ENCODE measurements at places on chromosomes 5 and 9.

GRCh38 chr5:139389701-139390638 is at the start of gene MZB1:
TSS of gene MZB1 (minus strand) at chr5:139389913. CDS start at chr5:139389856, 57 bp downstream.
- DNase-seq, result peak; percentile 88

GRCh38 chr9:128091144-128091543 is 23.1 kb downstream of the SLC25A25 start:
- DNase-seq, result no peak

GRCh38 chr5:91635950-91636734 is 253.0 kb upstream of the ARRDC3 start:
- no peak for DNase-seq

DNA sequence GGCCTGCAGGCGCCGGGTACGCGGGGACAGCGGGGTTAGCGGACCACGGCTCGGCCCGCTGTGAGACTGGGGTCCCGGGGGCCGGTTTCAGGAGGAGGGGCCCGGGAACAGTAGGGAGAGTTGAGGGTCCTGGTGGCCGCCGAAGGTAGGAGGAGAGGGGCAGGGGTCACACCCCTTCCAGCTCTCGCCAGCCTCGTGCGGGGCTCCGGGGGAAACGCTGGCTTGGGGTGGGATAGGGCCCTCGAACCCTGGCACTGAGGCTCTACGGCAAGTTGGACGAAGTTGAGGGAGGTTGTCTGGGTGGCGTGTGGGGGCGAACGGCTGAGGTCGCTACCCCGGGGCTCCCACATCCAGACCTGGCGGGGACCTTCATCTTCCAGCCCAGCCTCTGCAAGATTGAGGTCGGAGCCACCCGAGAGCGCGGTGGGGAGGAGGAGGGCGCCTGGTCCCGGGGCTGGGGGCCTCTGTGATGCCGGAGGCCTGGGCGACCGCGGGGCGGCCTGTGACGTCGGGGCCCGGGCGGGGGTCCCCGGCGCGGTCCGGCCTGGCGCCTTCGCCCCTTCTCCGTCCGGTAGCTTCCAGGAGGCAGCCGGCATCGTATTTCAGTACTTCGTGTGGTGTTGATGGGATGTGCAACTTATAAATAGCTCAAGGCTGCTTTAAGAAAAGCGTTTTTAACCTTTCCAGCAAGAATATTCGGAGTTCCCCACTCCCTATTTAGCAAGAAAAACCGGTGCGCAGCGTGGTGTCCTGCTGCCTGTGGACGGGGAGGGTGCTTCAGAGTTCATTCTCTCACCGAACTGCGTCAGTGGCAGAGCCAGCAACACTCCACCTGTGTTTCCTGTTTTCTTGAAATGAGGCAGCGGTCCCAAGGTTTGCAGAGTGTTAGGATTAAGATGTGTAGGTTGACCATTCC is 902 bp downstream of the HABP4 start:
- no peak for DNase-seq

DNA sequence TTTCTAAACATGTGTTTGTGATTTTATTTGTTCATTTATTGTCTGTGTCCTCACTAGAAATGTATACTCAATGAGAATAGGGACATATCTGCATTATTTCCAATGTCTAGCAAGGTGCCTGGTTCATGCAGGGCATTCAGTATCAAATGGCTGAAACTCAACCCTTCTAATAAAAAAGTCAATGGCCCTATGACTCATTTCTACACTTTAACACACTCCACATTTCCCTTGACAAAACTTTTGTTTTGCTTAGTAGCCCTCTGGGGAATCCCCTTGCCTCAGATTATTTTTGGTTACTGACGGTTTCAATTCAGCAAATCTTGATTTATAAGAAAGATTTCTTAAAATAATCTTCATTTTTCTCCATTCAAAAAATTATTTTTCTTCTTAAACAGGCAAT is 206.0 kb upstream of the DMRTA1 start:
- DNase-seq, result no peak

DNA sequence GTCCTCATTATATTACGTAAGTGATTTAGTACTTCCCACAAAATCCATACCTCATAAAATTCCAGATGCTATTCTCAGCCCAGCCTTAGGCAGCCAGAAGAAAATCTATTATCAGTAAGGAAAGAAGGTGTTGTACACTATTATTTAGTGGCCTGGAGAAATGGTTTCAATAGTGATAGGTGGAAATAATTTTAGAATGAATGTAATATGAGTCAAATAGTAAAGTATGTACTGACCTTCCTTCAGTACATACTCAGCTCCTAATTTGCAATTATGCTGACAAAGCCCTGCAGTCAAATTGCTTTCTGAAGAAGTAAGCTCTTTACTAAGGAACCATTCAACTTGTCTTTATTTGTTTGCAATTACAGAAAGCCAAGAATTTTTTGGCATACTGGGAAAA is 409.2 kb downstream of the HTR1A start:
- DNase-seq, result no peak

GRCh38 chr9:2913026-2913425 is 69.1 kb upstream of the PUM3 start:
- no peak for DNase-seq

- no peak for DNase-seq
Measured at GRCh38 chr5:55682071-55682470, 30.1 kb downstream of the SLC38A9 start.

GRCh38 chr9:79208791-79209396 is 362.9 kb upstream of the TLE4 start:
- no peak for DNase-seq

- no peak for DNase-seq
Measured at GRCh38 chr5:103145196-103145595, 25.1 kb downstream of the PPIP5K2 start.

DNA sequence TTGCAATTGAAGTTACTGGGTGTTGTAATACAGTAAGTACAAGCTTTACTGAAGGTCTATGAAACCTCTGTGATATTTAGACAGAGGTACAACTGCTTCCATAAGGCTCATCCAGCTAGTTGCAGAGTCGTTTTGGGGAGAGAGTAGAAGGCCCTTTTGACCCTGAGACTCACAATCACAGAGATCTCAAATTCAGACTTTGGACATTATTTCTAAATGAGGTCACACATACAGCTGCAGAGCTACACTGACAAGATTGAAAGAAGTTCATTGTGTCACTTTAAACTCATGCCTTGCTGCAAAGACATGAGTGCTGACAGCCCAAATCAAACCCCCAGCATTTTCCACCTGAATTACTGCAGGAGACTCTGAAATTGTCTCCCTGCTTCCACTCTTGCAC is 205.9 kb upstream of the TMEM161B start:
- no peak for DNase-seq

- DNase-seq, result no peak
Measured at GRCh38 chr5:17061973-17062470, 125.9 kb upstream of the MYO10 start.

DNA sequence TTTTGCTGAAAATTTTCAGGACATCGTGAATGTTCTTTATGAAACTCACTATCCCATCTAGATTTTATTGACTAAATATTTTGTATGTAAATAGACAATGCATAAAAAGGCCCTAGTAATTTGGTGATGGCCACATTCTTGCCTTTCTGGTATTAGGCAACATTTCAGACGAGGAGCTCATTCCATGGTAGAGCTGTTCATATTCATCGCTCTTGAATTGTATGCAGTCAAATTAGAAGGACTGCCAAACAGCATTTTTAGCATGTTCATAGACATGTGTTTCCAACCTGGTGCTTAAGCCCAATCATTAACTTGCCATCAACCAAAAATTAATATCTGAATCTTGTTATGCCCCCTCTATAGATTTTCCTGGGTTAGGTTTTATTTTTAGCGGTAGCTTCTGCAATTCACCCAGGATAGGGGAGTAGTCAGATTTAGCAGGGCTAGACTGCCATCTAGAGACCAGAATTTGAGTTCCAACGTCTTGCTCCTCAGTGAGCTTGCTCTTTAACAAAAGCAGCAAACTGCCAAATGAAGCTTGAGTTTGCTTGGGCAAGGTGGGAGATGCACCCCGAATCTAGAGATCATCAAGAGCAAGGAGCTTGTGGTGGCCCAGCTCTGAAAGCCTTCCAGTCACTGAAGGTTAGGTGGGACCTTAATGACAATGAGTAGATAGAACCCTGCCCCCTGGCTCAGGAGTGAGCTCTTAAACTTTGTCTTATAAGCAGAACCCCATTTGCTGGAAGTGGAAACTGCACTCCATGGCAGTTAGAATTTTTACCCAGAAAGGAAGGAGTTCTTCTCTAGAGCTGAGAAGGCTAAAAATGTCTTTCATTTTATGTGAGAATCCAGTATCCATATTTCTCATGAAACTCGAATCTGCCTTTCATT is 456.2 kb downstream of the RASEF start:
- DNase-seq, result no peak

- DNase-seq, result no peak
Measured at GRCh38 chr9:13131416-13131815, 148.1 kb downstream of the MPDZ start.

- DNase-seq, result no peak
Measured at GRCh38 chr9:81574405-81574804, 114.9 kb downstream of the TLE1 start.

DNA sequence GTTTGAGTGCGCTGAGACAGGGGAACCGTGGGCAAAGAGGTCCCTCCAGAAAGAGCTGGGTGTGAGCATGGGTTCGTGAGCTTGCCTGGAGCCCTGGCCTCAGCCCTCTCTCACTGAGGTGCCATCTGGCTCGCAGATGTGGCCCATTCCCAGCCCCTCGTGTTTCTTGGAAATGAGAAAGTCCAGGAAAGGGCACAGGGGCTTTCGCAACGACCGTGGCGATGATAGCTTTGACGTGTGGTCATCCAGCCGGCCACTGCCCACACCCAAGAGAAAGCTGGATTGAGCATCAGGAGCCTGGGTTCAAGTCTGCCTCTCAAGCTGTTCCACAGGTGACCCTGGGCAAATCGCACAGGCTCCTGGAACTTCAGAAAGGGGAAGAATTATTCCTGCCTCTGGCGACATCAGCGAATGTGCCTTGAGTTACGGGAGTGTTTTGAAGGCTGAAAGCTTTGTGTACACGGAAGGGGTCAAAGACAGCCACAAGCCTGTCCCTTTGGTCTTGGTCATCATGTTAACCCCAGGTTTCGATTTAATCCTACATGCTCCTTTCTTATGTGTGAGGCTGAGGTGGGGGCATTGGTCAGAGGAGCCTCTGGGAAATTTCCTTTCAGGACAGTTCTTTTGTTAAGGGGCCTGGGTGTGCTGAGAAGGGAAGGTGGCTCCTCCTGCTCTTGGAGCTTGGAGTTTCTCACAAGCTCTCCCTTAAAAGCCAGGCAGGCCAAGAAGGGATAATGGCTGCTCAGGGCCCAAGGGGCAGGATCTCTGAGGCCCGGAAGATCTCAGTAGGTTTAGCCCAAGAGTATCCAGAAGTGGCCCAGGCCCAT is 41.7 kb upstream of the IL17B start:
- DNase-seq, result no peak

- DNase-seq, result no peak
Measured at GRCh38 chr9:137813651-137814415, 63.7 kb upstream of the CACNA1B start.

DNA sequence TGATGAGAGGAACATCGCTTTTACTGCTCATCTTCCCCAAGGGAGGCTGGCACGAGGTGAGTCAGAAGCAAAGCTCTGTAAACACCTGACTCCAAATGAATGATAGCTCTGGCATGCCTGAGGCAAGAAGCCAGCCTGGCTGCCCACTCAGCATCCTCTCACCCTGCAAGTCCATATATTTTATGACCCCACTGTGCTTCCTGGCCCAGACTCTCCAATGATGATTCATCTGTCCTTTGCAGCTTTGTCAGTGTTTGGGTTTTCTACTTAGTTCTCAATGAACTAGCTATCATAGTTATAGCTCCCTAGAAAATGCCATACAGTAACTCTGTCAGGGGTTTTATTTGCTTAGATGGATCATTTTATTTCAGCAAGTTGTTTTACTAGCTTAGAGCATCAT is 52.1 kb upstream of the FSTL4 start:
- DNase-seq, result no peak

- DNase-seq, result no peak
Measured at GRCh38 chr9:23302281-23302680, 523.8 kb downstream of the ELAVL2 start.

- DNase-seq, result no peak
Measured at GRCh38 chr9:130845254-130845653, 10.2 kb downstream of the ABL1 start.

- DNase-seq, result no peak
Measured at GRCh38 chr9:72400866-72401265, 35.9 kb upstream of the ZFAND5 start.

DNA sequence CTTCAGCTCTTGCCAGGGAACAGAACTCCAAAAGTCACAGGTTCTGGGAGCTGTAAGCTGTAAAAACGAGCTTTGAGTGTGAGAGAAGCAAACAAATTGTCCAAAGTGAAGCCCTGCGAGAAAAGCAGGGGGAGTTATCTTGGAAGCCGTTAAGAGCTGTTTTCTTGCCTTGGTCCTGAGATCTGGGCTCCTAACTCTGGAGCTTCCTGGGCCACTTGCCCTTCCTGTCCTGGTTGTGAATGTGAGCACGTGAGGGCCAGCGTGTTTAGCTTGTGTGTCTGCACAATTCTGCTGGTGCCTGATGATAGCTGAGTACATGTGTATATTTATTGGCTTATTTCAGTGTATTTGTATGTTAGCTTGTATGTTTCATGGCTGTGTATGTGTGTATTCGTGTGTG is 40.5 kb downstream of the DAB2IP start:
- no peak for DNase-seq

- DNase-seq, result no peak
Measured at GRCh38 chr5:9456435-9457042, 89.3 kb downstream of the SEMA5A start.

GRCh38 chr9:112554516-112554915 is 67.9 kb downstream of the KIAA1958 start:
- DNase-seq, result no peak

GRCh38 chr5:42309865-42310264 is 113.4 kb upstream of the GHR start:
- DNase-seq, result no peak

DNA sequence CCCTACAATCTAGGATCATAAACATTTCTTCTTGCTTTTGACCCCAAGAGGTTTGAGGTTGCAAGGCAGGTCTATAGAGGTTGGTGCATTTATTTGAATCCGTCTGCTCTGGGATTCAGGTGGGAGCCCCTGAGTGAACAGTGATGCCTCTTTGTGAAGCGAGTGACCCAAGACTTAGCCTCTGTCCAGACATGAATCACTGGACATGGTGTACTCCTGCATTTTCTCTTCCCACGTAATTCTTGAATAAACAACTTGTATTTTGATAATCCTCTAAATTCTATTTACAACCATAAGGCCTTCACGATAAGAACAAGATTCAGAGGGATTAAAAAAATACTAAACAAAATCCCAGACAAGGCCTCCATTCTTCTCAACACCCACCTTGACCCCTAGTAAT is 67.5 kb upstream of the PLPP6 start:
- no peak for DNase-seq

- DNase-seq, result no peak
Measured at GRCh38 chr9:36049408-36049807, 12.7 kb downstream of the RECK start.

GRCh38 chr9:21968331-21969010 is 25.7 kb downstream of the CDKN2A start:
- no peak for DNase-seq

All from GM18507 (cell line).